ENCODE measurements at places on chromosomes 16 and 17.
A peak's percentile ranks its signal among the peaks of the same experiment; 100 is the strongest.

DNA sequence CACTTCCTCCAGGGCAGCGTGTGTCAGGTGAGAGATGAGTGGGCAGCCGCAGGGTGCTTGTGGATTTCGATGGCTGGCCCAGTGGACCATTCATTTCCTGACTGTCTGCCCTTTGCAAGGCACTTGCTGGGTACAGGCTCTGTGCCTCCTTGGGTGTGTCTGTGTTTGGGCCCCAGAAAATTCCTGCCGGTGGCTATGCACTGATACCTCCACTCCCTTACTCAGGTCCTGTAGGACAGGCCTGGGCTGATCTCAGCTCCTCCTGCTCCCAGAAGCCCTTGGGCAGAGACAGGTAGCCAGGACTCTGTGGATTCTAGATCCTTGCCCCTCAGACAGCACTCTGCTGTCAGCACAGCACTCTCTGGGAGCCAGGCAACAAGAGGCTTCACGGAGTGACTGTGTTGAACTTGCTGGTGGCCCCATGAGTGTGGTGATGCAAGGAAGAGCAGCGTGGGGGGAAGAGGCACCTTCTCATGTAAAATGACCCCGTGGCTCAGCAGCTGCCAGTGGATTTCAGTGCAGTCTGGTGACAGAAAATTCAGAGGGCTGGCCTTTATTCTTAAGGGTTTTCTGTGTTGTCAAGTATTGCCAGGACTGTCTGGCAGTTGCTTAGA, 29.0 kb downstream of the PGS1 start:
- no peak for ATAC-seq

GRCh38 chr16:87538594-87538993, 45.8 kb upstream of the ZCCHC14 start:
- ATAC-seq, result no peak

- peak; percentile 3 for ATAC-seq
These were observed 13.0 kb downstream of the PAM16 start for GRCh38 chr16:4338125-4338582.

GRCh38 chr17:16465861-16466338, 26.1 kb downstream of the LRRC75A start:
- no peak for ATAC-seq

- no peak for ATAC-seq
These were observed 74.1 kb upstream of the MED13 start for GRCh38 chr17:62139141-62139540.

GRCh38 chr16:280991-281659, 734 bp downstream of the ARHGDIG start:
- no peak for ATAC-seq

- no peak for ATAC-seq
These were observed 55.7 kb upstream of the CNEP1R1 start for GRCh38 chr16:49969091-49970030.

DNA sequence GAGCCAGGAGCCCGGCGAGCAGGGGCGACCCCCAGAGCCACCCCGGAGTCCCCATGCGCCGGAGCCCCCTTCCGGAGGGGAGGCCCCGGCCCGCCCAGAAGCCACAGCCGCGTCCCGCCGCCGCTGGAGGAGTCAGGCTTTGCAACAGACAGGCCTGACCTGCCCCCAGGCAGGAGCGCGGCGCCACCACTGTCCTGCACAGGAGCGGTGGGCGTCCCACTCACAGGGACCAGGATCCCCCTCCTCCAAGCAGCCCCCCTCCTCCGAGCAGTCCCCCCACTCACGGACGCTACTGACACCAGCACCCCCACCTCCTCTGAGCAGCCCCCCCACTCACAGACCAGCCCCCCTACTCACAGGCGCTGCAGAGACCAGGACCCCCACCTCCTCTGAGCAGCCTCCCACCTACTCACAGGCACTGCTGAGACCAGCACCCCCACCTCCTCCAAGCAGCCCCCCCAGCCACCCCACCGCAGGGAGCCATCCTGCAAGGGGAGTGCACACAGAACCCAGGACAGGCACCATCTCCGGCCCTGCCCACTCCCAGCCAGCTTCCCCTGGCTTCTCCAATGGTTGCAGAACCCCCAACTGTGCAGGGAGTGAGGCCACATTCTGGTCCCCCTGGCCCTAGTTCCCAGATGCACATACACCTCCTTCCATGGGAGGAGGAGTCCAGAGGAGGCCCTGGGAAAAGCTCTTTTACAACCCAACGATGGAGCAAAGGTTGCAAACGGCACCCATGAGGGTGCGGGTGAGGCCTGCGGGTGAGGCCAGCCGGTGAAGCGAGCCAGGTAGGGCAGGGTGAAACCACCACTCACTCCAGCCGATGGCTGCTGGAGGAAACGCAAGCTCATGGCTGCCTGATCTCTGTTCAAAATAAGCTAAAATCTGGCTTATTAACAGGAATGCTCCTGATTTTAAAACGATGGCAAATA, 69.9 kb downstream of the ABR start:
- ATAC-seq, result peak; percentile 7
